ENCODE measurements at places on chromosomes 3 and 15.

DNA sequence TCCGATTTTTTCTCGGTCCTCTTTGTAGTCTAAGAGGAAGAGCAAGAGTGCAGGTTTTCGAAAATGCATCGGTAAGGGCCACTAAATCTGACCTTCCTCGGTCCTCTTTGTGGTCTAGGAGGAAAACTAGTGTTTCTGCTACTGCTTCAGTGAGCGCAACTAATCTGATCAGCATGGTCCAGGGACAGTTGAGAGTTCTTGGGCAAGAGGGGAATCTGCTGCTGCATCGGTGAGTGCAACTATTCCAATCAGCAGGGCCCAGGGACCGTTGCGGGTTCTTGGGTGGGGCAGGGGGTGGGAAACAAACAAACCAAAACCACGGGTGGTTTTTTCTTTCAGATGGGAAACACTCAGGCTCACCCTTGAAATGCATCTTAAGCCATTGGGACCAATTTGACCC, 10.5 kb upstream of the OSBPL11 start:
- no peak for DNase-seq

- no peak for DNase-seq
Observed at GRCh38 chr3:196975349-196975748, 6.7 kb upstream of the PIGZ start.

DNA sequence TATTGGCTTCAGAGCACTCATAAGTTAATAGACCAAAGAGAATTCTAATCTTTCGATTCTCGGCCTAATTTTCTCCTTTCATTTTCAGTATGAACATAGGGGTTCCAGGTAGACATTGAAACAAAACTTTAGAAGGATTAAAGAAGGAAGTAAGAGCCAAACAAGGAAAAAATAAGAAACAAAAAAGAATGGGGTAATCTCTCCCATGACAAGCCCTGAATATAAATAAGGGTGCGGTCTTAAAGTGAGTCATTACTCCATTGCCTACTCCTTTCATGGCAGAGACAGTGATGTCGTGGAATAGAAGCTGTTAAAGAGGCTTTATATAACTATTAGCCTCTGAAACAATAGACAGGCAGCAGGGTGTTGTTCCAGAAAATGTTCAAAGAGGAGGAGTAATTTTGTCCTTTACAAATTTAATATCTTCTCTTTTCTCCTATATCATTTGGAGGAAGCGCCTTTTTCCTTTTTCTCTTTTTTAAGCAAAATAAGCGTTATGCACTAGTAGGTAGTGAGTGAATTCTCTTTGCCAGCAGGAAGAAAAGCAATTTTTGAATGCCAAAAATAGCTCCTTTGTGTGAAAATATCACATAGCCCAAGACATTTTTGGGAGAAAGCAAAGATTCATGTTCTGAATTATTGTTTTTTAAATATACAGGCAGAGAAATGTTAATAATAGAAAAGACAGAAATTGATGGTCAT, 607.9 kb upstream of the KCNMB2 start:
- no peak for DNase-seq

GRCh38 chr15:23483821-23484299, 36.8 kb upstream of the GOLGA6L2 start:
- no peak for DNase-seq

GRCh38 chr3:9231937-9232336, 17.5 kb downstream of the SRGAP3 start:
- DNase-seq, result no peak
